ENCODE measurements at places on chromosomes 16 and 17.

DNA sequence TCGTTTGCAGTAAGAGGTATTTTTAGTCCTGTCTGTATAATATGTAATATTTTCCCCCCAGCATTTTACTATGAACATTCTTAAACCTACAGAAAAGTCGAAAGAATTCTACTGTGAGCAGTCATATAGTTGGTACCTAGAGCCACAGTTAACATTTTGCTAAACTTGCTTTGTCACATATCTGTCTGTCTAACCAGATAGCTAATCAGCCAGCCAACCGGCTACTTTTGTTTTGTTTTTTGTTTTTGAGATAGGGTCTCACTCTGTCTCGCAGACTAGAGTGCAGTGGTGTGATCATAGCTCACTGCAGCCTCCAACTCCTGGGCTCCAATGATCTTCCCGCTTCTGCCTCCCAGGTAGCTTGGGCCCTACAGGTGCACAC lies 73.3 kb downstream of the ABCC1 start:
- no peak for DNase-seq

GRCh38 chr17:1493291-1493980 lies 950 bp upstream of the MYO1C start:
- no peak for DNase-seq

DNA sequence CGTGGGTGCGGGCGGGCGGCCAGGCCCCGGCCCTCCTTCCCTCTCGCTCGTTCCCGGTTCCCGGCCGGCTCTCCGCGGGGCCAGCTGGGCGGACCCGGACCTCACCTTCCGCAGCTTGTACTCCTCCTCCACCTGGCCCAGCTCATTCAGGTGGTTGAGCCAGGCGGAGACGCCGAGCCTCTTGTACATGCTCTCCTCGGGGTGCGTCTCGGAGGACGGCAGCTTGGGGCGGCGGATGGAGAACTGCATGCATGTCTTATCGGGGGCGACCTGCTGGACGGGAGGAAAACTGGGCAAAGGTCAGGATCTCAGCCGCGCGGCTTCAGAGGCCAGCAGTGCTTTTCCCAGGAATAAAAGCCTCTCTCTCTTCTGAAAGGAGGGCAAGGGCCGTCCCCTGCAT lies 85.4 kb downstream of the TBC1D16 start:
- no peak for DNase-seq

GRCh38 chr17:38741921-38742410 lies 6.2 kb downstream of the PCGF2 start:
- DNase-seq = no peak

DNA sequence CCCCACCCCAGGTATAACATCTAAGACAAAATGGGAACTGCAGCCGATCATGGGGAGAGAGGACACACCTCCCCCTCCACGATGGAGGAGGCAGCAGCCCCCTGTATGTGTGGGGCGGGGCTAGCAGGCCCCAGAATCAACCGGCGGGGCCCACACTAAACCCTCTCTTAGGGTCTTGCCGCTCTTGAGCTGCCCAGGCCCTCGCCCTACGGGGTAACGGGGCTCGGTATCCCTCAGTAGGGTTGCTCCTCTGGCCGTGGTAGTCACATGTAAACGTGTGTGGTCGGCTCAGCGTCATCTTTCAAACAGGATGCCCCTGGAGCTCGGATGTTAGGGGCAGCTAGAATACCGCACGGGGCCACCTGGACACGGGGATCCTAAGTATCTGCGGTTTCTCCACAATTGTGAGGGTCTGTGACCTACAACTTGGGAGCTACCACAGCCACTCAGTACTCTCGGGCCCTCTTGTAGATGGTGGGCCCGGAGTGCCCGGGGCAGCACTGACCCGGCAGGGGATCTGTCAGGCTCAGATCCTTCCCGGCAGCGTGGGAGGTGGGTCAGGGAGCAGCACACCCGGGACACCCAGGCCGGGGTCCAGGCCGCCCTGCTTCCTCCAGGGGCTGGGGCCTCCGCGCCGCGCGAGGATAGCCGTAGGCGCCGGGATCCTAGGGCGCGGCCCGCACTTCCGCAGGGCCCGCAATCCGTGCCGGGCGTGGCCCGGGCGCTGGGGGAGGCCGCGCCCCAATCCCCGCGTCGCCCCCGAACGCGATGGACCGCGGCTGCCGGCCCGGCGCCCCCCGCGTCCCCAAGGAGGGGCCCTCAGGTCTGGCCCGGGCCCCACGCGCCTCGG lies 781 bp downstream of the ARHGDIA start:
- no peak for DNase-seq

Measured in GM04503 (cell line).